ENCODE measurements at places on chromosomes 2 and 18.

GRCh38 chr2:110948027-110948674, 172.6 kb upstream of the BCL2L11 start:
- DNase-seq, result no peak

- DNase-seq, result no peak
These were observed 31.1 kb downstream of the TMEM178A start for GRCh38 chr2:39696838-39697237.

- DNase-seq, result no peak
These were observed 7.7 kb downstream of the HPCAL1 start for GRCh38 chr2:10310309-10310888.

DNA sequence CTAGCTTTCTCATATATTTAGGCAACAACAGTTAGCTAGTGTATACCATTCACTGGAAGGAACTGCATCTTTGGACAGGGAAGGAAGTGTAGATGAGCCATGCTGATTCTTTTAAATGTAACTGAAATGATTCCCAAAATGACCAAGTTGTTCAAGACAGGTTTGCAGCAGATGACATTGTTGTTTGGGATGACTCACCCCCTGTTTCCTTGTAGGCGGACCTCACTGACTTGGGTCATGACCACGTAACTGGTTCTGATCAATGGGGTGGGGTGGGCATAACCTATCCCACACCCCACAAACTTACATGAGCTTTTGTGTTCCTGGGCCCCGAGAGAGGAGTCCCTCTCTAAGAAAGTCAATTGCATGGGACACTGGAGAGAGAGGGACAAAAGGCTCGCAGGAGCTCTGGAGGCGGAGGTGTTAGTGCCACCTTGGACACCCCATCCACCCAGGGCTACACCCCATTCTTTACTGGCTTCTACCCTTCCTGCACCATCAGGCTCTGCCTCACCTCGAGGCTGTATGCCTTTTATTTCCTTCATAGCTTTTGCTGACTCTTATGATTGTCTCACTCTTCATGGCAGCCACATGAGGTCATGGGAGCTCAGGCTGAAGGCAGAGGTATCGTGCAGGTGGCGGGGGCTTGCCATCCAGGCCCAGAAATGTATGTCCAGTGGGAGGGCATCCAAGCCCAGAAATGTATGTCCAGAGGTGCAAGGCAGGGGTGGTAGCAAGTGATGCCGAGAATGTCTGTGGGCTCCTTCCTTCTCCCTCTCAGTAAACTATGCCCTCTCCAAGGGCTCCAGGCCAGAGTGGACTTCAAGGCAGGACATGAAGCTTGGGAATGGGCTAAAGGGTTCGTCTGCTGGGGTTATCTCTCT, 108.0 kb downstream of the TWIST2 start:
- DNase-seq, result no peak

- DNase-seq, result no peak
These were observed 555.7 kb downstream of the DSC3 start for GRCh38 chr18:30486856-30487255.

DNA sequence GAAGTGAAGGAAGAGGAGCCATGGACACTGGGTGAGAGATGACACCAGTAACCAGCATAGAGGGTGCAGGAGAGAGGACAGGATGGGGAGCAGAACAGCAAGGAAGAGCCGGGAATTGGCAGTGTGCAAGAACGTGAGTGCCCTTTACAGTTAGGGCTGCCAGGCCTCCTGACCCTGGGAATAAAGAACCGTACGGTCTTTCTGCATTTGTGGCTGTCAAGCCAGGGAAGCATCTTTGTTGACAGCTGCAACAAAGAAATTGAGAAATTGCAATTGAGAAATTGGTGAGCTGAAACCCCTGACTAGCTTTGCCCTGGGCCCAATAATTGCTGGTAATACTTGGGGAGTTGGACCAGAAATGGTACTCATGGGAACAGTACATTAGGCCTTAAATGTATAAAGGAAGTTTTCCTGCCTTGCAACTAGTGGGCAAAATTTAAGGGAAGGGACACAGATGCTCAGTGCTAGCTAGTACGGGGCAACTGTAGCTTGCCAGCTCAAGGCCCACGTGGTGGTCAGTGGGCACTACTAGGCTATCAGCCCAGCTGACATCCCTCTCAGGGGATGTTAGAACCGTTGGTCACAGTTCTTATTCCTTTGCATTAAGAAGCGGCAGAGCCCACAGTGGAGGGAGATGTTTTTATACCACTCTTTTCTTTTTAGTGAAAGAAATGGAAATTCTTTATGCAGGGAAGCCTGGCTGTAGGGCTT, 56.6 kb downstream of the KCTD18 start:
- DNase-seq, result no peak

- DNase-seq, result no peak
These were observed 40.7 kb downstream of the PCARE start for GRCh38 chr2:29033656-29034055.

DNA sequence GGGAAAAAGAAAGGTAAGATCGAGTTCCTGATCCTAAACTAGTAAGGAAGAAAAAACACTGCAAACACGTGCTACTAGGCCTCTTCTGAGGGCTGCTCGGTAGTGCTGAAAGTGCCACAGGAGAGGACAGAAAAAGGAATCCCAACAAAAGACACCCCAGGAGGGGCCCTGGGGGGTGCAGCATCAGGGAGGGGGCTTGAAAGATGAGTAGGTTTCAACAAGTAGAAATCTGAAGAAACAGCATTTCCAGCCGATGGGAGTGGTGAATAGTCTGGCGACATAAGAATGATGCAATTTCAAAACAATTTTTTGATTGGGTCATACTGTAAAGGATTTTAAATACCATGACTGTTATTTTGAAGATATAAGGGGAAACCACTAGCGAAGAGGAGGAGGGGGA, 98.6 kb downstream of the NOL10 start:
- DNase-seq, result no peak

- no peak for DNase-seq
These were observed 132.9 kb upstream of the SIX2 start for GRCh38 chr2:45141883-45142866.

GRCh38 chr18:42185486-42185885, 230.5 kb downstream of the PIK3C3 start:
- DNase-seq, result no peak

- no peak for DNase-seq
These were observed 284.6 kb upstream of the KLHL29 start for GRCh38 chr2:23100406-23100805.

GRCh38 chr2:46388881-46389280, 90.5 kb upstream of the TMEM247 start:
- DNase-seq, result no peak

- no peak for DNase-seq
These were observed 417.6 kb upstream of the MEX3C start for GRCh38 chr18:51614967-51615571.

- DNase-seq, result no peak
These were observed 125.3 kb downstream of the TWIST2 start for GRCh38 chr2:238973038-238973739.

DNA sequence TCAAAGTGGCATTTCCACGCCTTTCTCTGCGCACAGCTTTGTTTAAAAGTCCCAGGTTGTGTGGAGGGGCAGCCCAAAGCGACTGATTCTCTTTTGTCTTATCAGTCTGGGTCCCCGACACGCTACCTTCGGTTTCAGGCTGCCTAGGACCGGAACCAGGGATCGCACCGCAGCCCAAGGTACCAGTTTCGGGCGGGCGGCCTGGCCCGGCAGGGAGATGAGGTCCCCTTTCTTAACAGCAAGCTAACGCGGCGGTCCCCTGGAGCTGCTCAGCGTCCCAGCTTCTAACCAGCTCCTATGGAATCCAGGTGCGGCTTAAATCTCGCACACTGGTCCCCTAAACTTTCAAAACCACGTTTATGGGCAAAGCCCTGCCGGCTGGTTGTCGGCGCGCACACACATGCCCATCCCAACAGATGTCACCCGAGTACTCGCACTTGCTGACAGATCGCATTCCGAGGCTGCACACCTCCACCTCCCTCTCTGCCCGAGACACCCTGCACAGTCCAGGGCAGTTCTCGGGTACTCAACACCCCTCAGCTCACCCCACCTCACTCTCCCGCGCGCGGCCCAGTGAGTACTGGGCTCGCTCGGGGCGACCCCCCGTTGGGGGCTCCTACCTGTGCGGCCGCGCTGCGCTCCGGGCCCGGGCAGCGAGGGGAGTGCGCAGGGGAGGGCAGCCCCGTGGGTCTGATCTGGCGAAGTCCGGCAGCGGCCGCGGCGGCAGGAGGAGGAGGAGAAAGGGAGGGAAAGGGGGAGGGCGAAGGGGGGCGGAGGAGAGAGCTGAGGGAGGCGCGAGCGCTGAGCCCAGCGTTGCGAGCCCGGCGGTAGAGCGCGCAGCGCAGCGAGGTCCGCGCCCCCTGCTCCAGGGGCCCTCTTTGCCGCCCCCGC, at the start of gene EFEMP1:
Gene EFEMP1, minus strand, starts transcription at position 692 of the 891 bp plus-strand sequence. CDS start 1,342 bp downstream, outside the sequence.
- peak; percentile 54 for DNase-seq

DNA sequence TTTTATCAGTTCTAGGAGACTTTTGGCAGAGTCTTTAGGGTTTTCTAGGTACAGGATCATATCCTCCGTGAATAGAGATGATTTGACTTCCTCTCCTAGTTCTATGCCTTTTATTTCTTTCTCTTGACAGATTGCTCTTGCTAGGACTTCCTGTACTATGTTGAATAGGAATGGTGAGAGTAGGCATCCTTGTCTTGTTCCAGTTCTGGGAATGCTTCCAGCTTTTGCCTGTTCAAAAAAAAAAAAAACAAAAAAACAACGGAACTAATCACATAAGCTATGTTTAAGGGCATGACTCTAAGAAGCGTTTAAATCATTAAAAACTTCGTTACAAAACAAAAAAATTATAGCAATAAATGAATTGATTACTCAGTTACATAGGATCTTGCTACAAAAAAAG, 145.7 kb downstream of the NUP35 start:
- no peak for DNase-seq

DNA sequence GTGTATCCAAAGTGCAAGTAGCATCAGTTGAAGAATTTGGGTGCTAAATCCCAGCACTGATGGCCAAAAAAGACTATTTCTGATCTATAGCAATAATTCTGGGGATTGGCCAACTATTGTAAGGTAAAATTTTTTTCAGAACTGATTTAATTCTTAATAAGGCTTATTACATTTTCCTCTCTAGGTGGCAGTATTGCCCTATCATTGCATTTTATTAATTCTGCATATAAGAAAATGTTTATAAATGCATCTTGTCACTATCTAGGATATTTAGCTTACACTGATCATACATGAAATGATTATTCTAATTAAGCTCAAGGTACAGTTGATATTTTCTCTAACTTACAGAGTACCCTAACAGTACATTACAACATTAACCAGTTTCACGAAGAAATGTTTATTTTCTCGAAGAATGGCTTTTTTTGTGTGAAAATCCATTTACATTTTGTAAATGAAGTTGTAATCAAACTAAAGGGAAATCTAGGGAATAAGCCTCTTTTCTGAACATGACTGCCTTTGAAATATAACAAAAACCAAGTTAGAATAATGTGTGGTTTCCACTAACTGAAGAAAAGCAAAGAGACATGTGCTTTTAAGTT, 11.0 kb downstream of the TTN start:
- DNase-seq, result no peak

GRCh38 chr18:35661483-35662146, 80.1 kb downstream of the GALNT1 start:
- no peak for DNase-seq

DNA sequence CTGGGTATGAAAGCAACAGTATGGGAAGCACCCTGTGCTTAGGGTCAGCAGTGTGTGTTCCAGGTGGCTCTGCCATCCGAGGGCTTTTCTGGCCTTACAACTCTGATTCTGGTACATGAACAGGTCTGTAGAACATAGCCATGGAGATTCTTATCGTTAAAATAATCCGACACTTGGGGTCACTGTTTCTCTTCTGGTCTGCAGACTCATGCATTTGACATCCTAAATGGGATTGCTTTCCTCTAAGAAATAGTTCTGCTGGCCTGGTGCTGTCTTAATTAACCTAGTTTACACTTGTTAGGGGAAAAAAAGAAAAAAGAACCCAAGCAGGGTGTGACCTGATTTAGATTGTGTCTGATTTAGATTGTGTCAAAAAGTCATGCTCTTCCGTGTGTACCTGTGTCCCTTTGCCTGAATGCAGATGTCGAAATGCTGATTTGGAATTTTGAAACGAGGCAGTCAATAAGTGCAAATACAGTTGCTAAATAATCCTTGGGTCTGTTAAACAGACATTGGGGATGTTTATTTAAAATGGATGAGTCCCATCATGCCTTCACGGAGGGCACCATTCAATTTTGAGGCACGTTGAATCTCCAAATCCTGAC, 59.6 kb downstream of the TRPM8 start:
- DNase-seq, result peak; percentile 44

DNA sequence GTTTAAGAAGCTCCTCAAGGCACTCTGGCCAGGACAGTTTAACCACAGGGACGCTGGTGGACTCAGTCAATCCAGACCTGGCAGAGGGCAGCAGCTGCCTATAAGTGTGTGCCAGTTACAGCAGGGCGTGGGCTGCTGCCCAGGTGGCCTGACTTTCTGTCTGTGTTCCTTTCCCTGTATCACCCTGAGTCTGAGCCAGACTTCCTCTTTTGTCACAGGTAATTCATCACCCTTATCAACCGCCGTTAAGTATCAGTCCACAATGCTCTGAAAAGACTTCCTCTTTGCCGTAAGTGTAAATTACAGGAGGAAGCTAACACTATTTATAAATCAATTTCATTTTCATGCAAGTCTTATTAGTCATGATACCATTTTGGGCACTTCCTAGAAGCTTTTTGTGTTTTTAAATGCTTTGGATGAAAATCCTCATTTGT, 7.0 kb downstream of the LPIN1 start:
- DNase-seq, result no peak

DNA sequence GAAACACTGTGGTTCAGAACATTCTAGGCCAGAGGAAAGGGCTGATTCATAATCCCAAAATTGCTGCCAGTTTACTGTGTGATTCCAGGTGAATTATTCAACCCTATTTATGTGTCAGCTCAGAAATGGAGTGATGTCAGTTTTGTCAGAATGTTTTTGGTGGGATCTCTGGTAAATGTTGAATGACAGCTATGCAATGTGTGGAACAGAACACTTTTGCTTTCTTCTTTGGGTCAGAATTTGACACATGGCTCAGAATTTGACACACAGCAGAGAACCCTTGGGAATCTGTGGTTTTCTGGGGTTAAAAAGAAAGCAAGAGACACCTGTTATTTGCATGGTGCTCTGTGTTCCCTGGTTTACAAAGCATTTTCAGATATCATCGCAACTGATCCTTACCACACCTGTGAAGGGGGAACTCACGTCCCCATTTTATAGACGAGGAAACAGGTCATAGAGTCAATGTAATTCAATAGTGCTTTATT, 1.6 kb upstream of the MTA3 start:
- DNase-seq, result no peak

GRCh38 chr2:12773586-12774394, 57.1 kb downstream of the TRIB2 start:
- no peak for DNase-seq

DNA sequence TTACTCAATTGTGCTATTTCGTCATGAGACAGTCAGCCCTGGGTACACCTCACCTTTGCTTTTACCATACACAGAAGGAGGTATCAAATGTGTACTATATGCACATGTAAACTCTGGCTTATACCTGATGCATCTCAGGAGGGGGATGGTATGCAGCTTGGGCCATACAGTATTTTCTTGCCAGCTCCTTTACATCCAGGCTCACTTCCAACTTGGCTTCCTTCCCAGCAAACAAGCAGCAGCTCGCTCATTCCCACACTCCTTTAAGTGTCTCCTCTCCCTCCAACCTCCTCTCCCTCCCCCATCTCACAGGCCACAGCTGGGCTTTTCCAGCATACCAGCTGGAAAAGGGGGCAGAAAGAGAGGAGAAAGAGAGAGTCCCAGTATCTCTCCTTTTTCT, 9.6 kb downstream of the MARCHF4 start:
- no peak for DNase-seq

GRCh38 chr2:138974651-138975050, 194.5 kb upstream of the NXPH2 start:
- no peak for DNase-seq

All from HuH-7.5 (cell line).